Stimulated activated CD8-positive, alpha-beta memory T cell treated with anti-CD3 and anti-CD28 coated beads, Interleukin-15, amount 100 ng/mL, for 1 hour (primary cell): ENCODE measurements at places on chromosomes 3 and 15.

DNA sequence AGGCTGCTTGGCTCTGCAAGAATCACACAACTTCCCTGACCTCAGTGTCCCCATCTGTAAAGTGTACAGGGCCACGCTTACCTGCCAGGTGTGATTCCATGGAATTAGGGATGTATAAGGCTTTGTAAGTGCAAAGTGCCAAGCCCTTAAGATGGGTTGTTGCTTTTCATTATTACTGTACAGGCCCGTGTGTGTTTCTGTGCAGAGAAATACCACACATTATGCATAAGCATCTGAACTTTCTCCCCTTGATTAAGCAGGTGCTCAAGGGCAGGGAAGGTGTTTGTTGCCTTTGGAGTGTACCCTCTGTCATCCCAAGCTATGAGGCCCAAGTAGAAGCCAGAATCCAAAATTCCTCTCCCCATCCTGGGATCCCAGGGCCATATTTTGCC, 13.6 kb upstream of the HRH1 start:
- DNase-seq = no peak

DNA sequence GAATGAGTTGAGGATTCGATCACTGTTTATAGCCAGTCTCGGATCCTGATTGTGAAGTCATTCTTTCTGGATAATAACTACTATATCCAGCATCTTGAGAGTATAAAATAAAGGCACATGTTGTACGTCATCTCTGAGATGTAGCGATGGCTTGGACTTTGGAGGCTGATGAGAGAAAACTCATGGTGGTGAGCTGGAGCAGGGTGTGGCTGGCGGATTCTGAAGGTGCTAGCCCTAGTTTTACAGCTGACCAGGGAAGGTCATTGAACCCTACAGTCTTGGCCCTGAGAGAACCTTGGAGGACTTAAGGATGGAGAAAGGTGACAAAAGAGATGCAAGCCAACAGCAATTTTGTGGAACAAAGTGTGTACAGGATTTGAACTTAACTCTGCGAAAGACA, 153.8 kb downstream of the IGF1R start:
- no peak for DNase-seq

DNA sequence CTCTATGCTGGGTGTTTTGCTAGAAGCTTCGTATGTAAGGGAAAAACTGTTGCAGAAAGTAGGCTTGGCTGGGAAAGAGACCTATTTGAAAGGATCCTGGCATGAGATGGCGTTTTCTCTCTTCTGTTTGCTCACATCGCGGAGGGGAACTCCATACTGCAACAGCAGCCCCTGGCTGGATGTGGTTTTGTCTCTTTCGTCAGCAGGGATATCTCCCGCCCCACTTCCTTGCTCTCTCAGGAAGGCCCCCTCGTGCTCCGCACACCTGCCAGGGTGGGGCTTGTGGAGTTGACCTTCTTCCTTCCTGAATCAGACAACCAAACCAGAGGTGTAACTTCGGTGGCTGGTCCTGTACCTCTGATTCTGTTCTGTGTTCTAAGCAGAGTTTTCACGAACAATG, 26.4 kb upstream of the MYZAP start:
- no peak for DNase-seq

- DNase-seq = no peak
These were observed 2.1 kb upstream of the CCDC174 start for GRCh38 chr3:14649466-14649865.

- DNase-seq = peak; percentile 53
These were observed 7.4 kb upstream of the PSMD6 start for GRCh38 chr3:64030741-64031140.

DNA sequence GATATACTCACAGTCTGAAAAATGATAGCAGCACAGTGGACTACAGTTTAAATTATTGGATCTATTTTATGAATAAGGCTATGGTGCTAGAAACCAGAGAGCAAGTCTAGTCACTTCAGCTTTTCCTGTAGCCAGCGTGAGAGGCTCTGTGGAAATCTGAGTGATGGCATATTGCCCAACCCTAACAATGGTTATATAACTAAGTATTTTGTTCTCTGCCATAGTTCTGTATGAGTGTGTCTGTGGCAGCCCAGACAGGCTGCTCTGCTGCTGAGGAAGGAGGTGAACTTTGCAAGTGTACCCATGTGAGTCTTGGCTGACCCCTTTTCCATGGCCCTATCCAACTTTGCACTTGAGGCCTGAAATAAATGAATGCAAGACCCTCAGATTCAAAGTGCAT, 105.7 kb downstream of the LRTM1 start:
- no peak for DNase-seq

- no peak for DNase-seq
These were observed 196.7 kb upstream of the ADAMTS9 start for GRCh38 chr3:64884536-64884935.

DNA sequence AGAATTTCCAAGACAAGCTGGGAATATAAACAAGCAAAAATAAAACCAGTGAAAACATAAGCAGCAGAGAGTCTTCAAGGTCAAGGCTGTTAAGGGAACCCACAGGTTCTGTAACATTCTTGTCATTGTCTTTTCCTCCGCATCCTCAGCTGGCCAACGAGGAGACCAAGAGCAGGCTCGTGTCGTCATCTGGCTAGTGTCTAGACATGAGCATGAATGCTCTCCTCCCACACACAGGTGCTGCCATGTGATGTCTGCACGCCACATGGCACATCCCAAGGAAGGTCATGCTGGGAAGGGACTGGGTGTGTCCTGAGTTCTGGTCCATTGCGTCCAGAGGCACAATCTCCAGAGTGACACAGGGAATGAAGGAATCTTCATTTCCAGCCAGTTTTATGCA, 156.2 kb downstream of the POLR2M start:
- DNase-seq = no peak

DNA sequence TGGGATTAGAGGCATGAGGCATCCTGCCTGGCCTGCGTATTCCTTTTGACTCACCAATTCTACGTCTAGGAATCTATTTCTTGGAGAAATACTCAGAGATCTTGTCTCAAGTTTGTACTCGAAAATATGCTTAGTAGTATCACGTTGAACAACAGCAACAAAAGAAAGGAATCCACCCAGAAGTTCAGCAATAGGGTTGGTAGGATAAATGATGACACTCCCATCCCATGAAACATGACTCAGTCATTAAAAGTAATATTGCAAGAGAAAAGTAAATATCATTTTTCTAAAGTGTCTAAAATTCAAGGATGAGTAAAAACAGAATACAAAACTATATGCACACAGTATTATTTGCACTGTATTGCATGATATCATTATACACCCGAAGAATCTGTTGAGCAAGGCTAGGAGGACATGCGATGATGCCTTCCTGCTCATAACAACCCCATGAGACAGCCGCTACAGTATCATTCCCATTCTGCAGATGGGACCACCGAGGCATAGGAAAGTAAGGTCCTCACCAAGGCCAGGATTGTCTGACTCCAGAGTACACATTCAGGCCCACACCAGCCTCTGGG, 61.5 kb downstream of the SLC6A1 start:
- DNase-seq = no peak

DNA sequence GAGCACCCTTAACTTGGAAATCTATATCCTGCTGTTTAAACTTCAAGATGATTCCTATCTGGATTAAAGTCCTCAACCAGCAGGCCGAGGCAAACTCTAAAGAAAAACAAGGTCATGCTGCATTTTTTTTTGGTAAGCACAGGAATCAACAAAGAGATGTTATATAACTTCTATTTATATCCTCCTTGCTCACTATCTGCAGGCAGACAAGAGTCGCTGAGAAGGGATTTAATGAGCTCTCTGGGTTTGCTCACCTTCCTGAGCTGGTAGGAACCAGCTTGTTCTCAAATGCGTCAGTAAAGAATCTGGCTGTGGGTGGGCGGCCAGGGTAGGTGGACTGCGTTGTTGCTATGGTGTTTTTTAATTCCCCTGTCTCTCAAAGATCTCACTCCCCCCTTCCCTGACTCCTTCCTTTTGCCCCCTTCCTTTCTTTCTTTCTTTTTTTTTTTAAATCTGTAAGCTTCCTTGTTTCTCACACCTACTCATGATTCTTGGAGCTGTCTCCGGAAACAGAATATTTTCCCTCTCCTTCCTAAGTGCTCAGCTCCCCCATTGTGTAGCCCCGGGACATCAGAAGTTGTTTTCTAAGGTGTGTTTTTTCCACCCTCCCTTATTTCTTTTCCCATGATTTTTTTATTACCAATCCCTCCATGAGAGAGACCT, 228.8 kb upstream of the BHLHE40 start:
- no peak for DNase-seq

DNA sequence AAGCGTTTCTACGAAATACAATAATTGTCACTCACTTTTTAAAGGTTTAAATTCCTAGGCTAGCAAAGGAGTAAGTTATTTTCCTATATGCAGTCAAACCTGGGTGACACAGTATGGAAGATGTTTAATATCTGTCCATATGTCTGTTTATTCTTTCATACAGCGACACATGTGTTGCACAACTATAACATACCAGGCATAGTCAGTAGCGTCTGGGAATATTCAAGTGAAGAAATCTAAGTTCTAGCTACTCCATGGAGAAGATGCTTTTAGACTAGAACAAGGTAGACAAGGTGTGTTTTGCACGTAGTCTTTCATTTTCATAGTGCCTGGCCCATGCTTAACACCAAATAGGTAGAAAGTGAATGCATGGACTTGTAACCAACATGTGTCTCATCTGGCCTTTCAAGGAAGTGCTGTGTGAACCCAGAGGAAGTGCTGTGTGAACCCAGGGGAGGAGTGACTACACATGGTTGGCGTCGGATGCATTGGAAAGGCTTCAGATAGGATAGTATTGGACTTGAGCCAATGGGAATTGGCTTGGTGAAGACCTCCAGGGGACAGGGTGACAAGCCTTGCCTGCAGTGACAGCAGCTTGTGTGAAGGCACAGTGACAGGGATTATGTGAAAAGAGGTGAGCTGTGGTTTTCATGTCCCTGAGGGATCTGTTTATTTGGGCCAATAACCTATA, 267.0 kb downstream of the PTPRG start:
- no peak for DNase-seq

GRCh38 chr3:179113903-179114302, 34.3 kb upstream of the PIK3CA start:
- DNase-seq = no peak

GRCh38 chr15:68808091-68808490, 12.6 kb downstream of the ANP32A start:
- no peak for DNase-seq

GRCh38 chr3:28669870-28670269, 321.2 kb upstream of the AZI2 start:
- no peak for DNase-seq

DNA sequence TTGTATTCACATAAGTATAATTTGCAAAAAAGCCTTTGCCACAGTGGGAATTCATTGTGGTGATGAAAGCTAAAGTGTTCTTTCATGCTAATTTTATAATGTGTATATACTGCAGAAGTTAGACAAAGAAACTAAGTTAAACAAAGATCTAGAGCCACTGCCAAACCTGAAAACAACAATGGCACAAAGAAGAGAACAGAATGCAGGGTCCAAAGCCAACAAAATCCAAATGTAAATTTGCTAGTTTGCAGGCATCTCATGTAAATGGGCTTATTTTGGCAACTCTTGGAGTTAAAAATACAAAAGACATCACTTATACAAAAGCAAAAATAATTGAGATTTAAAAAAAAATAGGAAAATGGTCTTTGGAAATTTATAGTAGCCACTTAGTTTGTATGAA, 123.0 kb downstream of the TCF12 start:
- DNase-seq = no peak

DNA sequence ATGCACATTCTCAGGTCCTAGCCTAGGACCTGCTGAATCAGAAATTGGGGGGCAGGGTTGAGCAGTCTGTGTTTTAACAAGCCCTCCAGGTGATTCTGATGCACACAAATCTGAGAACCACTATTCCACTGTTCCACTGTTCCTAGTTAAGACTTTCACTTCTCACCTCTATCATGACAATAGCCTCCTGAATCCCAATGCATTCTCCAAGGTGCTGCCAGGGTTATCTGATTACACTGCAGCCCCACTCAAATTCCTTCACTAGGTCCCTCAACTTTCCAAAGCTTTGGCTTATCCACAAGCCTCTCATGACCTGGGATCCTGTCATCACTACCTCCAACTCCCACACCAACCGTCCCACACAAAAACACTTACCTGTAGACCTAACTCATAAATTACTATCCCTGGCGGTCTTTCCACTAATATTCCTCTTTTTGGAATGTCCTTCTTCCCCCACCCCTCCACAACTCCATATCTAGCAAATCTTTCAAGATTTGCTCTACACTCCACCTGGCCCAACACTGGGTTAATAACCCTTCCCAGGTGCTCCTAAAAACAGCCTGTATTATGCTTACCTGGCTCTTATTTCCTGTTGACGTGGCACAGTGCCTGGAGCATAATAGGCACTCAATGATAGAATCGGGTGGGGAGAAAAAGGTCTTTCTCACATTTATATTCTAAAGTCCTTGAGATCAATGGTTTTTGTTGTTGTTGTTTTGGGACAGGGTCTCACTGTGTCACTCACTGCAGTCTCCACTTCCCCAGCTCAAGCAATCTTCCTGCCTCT, 27.2 kb downstream of the TBL1XR1 start:
- no peak for DNase-seq

GRCh38 chr3:69364354-69364753, 21.5 kb downstream of the FRMD4B start:
- DNase-seq = no peak

- no peak for DNase-seq
These were observed 32.9 kb upstream of the FBLN2 start for GRCh38 chr3:13515786-13516759.

DNA sequence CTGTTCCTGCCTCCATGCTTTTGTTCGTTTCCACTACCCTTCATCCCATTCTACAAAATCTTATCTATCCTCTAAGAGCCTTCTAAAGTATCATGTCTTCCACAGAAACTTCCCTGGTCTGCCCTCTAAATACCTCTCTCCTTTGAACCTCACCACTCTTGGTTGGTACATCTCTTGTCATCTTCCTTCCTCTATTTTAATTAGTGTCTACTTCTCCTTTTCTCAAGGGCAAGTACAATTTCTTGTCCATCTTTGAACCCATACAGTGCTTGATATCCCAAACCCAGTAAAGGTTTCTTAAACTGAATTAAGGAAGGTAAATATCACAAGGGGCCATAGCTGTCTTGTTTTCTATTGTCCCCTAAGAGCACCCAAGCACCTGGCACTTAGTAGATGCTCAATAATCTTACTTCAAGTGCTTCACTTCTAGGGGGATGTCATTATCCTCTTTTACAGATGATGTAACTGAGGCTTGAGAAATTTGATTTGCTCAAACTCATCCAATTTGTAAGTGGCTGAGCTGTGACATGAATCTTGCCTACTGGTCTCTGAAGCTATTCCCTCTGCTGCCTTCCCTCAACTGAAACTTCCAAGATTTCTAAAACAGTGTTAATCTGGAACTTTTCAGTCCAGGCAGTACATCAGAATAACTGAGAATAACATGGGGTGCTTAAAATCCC, 2.6 kb upstream of the DAPK2 start:
- DNase-seq = no peak

DNA sequence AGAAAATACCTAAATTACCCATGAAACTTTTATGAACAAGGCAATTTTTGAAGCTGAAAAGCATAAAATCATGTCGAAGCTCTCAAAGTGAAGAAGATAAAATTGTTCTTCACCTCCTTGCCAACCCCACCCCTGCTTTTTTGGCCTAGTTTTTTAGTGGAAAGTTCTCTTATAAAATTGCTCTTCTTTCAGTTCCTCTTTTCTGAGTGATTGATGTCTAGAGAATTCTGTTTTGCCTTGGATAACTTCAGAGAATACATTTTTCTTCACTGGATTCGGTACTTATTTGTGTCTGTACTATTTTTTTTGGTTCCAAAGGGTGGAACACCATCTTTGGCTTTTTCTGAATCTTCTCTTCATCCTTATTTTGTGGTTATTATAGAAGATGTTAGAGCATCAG, 25.0 kb upstream of the PYDC2 start:
- no peak for DNase-seq
